ENCODE measurements at places on chromosomes 11 and 22.

GRCh38 chr11:102272047-102272824, 45.0 kb upstream of the BIRC3 start:
- no peak for DNase-seq

GRCh38 chr11:44029977-44030911, 17.5 kb upstream of the ACCSL start:
- DNase-seq = no peak

DNA sequence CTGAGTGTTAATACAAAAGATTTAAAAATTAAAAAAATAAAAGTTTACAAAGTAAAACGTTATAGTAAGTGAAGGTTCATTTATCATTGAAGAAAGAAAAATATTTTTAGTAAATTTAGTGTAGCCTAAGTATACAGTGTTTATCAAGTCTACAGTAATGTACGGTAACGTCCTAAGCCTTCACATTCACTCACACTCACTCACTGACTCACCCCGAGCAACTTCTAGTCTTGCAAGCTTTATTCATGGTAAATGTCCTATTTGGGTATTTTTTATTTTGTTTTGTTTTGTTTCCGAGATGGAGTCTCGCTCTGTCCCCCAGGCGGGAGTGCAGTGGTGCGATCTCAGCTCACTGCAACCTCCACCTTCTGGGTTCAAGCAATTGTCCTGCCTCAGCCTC, 8.8 kb downstream of the CASTOR1 start:
- no peak for DNase-seq

GRCh38 chr22:37214731-37215030, 2.4 kb upstream of the SSTR3 start:
- DNase-seq = no peak

DNA sequence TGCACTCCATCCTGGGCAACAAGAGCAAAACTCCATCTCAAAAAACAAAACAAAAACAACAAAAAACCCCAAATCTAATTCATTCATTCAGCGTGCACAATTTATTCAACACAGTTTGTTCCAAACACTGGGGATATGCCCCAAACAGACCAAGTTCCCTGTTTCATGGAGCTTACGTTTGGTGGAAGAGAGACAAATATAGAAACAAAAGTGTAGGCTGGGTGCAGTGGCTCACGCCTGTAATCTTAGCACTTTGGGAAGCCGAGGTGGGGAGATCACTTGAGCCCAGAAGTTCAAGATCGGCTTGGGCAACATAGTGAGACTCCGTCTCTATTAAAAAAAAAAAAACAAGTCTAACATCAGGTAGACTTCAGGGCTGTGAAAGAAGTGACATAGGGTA, 52.4 kb downstream of the PTPRJ start:
- DNase-seq = no peak

- no peak for DNase-seq
Measured at GRCh38 chr11:34575671-34576070, 45.2 kb upstream of the EHF start.

DNA sequence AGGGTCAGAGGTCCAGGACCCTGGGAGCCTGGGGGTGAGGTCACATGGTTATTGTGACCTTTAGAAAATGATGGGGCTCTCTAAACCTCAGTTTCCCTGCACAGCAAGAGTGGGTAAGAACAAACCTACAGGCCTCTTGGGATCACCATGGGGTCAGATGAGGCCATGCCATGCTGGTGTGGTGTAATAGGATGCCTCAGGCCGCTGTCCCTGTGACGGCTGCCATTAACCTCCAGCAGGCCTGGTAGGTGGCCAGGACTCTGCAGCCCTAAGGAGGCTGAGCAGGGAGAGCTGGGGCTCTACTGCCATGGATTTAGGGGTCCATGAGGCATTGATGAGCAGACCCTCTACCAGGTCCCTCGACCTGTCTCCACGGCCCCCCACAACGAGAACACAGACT, 265.5 kb downstream of the CTTN start:
- DNase-seq = no peak

DNA sequence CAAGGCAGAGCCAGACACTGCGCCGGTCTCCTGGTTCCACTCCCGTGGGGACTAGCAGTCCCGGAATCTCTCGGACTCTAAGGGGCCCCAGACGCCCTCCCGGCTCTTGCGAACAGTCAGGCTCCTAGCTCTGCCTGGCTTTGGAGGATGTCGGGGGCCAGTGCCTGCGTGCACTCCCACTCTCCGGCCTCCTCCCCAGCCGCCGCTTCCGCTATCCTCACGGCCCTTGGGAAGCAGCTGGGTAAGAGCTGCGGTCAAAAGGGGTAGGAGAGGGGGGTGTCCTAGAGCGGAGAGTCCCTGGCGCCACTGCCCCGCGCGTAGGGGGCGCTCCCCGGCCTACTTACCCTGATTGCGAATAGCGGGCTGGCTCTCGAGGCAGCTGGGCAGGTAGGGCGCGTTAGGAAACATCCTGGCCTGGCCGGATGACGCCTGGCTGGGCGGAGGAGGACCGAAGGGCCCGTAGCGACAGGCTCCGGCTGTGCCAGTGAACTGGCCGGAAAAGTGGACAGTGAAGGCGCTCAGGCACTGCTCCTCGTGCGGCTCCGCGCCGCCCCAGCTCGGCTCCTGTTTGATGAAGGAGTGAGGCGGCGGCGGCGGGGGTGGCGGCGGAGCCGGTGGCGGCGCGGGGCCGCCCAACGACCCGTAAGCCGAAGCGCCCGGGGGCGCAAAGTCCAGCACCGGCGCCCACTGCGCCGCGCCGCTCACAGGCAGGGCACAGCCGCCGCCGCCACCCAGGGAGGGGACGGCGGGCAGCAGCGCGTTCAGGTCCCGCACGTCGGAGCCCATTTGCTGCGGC, 785 bp downstream of the WT1 start:
- peak; percentile 73 for DNase-seq

- DNase-seq = peak; percentile 3
Measured at GRCh38 chr11:69537126-69537525, 55.7 kb downstream of the LINC01488 start.

DNA sequence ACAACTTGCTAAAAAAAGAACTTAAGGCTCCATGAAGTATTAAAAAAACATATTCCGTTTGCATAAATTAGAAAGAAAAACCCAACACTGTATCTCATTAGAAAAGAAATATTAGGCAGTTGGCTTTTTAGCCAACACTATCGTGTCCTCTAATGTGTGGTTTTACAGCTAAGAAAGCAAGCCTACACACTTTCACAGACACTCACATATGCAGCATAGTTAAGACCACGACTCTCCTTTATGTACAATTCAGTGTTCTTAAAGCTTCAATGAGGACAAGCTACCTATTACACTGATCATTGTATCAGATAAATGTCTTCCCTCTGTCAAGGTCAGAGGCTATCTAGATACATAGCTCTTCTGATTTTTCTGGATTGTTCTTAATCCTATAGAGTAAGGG, 80.1 kb downstream of the PICALM start:
- no peak for DNase-seq

DNA sequence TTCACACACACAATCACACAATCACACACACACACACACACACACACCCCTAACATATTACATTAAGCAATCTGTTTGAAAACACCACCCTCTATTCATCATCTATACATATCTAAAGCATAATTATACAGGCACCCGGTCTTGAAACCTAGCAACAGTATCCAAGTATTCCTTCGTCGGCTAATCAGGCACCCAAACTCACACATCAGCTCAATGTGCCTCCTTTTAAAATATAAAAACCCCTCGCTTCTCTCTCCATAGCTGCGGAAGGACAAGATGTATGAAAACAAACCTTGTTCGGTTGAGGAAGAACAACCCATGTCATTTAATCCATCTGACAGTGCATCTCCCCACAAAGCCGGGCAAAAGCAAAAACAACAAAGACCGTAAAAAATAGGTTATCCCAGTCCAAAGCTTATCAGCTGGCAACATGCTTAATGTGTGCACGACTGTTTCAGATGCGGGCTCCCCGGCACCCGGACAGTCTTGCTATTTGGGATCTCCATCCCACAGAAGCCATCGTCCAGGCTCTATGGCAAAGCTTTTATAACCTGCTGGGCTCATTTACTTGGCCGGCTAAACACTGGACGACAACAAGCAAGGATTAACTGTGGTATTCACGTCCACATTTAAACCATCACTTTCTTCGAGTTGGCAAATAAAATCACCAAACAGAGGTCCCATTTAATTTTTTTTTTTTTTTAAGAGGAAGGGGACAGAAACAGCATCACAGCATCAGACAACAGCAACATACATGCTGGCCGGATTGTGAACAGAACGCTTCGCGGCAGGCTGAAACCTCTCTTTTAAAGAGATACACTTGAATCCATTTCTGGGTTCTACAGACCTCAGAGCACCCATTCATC, 365.5 kb downstream of the SHANK2 start:
- DNase-seq = no peak

DNA sequence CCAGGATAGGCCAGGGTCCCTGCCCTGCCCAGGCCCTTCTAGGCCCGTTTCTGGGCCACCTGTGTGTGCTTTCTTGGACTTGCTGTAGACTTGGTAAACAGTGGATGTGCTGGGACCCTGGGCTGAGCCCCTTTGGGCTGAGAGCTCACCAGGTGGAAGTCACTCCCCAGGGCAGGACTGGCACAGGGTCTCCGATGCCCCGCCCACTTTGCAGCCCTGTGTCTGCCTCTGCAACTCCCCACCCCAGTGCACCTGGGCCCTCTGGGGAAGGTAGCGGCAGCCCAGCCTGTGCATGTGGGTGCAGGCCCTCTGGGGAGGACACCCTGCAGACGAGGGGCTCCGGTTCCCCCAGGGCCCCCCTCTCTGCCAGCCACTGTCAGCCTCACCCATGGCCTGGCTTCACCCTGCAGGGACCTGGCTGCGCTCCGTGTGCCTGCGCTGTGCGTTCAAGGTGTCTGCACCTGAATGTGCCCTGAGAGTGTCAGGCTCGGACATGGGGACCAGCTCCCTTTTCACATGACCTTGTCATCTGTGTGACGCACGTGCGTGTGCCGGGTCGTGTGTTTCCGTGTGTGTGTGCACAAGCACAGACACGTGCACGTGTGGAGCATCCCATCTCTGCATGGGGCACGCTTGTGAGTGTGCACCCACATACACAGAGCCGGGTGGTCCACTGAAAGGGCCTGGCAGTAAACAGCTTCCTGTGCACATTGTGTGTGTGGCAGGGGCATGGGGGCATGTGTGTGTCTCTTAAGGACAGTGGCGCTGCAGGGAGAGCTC, 118.5 kb downstream of the KCNQ1OT1 start:
- no peak for DNase-seq

DNA sequence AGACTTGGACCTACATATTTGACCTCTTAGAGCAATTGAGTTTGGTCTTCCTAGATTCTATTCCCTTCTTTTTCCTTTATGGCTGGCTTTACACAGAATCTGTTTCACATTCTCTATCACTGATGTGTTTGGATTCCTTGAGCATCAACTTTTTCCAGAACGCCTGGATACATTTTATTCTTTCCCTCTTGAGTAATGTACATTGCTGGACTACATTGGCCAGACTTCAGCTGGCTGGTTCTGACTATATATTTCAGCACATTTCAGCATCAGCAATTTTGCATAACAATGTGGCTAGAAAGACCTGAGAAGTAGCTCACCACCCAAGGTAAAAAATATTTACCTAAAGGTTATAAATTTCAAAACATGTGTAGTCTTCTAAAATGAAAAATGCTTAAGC, 2198.2 kb upstream of the RAG2 start:
- no peak for DNase-seq

DNA sequence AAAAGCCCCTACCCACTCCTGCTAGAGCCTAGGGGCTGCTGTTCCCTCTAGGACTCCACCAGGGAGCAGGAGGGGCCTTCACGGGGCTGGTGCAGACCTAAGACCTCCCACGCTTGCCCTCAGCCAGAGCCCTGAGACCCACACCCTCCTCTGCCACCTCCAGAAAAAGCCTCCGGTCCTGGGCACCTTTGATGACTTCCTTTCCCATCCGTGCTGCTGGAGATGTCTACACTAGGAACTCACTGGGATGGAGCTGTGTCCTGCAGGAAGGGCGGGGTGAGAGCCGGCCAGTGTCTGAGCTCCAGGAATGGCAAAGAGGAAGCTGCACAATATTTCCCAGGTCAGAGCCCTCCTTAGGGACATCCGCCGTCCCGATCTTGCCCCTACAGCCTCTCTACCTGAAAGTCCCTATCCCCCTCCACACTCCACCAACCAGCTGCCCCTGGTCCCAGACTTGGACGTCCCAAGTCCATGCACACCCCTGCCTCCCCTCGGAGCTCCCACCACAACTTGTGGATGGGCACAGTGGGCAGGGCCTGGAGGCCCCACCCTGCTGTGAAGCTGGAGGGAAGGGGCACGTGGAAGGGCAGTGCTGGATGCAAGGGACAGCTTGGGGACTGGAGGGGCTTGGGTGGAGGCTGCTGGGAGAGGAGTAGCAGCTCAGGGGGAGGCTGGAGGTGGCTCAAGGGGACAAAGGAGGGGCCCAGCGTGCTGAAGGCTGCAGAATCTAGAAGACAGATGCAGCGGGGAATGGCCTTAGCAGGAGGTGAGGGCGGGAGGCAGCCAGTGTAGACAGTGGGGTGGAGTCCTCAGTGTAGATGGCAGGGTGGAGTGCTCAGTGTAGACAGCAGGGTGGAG, 13.5 kb upstream of the LRP5 start:
- no peak for DNase-seq

DNA sequence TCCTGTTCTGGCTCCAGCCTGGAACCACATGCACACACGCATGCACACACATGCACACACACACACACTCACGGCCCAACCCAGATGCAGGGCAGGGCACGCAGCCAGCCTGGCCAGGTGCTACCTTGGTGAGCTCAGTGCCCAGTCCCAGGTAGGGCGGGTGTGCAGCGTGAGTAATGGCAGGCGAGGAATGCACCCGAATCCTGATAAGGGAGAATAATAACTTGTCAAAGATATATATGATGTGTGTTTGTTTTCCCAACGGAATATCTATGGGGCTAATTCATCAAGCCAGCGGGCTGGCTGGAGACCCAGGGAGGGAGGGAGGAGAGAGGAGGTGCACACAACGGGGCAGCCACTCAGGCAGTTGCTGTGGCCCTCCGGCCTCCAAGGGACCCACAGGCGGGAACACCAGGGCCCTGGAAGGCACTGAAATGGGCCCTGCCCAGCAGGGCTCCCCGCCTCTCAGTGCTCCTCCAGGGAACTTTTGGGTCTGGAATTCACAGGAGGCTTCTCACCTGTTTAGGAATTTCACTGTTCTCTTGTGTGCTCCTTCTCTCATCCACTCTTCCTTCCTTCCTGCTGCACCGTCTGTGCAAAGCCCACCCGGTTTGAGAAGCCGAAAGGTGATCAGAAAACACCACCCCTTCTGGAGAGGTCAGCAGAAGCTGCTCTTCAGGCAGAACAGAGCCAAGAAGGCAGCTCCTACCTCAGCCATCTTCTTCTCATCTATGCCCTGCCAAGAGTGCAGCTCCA, 79.0 kb downstream of the BUD13 start:
- DNase-seq = no peak

DNA sequence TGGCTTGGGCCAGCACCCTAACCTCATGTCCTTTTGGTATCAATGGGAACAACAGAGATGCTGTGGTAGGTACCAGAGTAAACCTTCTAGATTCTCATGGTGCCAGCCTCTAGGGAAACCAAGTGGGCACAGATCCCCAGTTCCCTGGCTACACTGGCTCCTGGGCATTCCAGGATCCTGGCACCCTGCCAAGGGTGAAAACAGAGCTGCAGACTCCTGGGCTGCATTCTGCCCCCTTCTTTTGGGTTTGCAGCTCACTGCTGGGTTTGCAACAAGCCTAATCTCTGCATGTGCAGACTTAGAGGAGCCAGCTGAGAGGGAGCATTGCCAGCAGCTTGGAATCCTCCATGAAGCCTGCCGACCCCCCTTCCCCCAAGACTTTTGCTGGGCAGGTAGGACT, 30.6 kb downstream of the PRDM11 start:
- DNase-seq = no peak

- peak; percentile 64 for DNase-seq
Measured at GRCh38 chr11:20647976-20648565, 21.3 kb upstream of the NELL1 start.
